ENCODE measurements at places on chromosomes 4 and X.

DNA sequence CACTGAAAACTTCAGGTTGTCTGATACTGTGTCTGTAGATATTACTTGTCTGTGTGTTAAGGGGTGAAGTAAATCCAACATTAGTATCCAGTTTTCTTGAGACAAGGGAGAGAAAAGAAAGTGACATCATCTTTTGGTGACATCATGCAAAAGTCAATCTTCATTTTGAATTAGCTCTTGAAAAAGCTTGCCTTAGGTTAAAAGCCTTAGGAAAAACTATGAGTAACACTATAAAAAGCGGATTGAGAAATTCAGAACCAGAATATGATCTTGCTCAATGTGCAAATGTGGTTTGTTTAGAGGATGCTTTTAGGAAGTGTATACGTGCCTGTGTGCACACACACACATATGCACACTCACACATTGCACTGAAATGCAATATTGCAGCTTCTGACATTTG lies 345.8 kb upstream of the CASK start:
- no peaks in the 10 kb centered on the region for H3K36me3 ChIP-seq
- H3K4me1 ChIP-seq, result no peaks in the 10 kb centered on the region
- no peak overlapping the region for H3K4me3 ChIP-seq
- H3K27me3 ChIP-seq, result no peaks in the 10 kb centered on the region

DNA sequence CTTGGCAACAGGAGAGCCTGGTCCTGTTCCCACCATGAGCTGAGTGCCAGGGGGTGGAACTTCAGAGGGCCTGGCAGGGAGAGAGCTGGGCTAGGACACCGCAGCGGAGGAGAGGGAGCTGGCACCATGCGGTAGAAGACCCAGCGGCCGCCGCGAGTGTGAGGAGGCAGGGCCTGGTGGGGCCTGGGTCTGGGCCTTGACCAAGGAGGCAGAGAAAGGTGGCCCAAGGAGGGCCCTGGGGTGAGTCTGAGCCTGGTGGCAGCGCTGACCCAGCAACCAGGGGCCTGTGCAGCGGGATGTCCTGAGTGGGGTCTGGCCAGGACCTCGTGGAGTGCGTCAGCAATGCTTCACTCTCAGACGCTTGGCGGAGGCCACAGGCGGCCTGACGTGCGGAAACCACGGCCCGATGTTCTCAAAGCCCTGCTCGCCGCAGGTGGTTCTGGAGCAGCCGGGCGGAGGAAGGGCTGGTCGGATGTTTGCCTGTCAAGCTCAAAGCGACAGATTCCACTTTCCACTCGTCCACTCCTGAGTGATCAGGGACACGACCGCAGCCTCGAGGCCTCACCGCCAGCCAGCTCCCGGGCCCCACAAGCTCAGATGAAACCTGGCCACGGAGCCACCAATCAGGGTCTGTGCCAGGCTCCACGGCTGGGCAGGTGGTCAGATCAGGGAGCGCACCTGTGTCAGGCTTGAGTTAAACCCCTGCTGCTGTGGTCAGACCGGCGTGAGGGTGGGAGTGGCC lies 20.8 kb downstream of the ATP5ME start:
- no peak overlapping the region for H3K4me3 ChIP-seq
- H3K36me3 ChIP-seq, result no peaks in the 10 kb centered on the region
- no peak overlapping the region for H3K27ac ChIP-seq
- no peaks in the 10 kb centered on the region for H3K27me3 ChIP-seq

GRCh38 chr4:78650106-78651024 lies 98.8 kb downstream of the ANXA3 start:
- H3K36me3 ChIP-seq, result no peaks in the 10 kb centered on the region
- peaks cover 11% of the 10 kb centered on the region for H3K4me1 ChIP-seq
- no peak for DNase-seq
- no peak overlapping the region for H3K4me3 ChIP-seq
- H3K27me3 ChIP-seq, result no peaks in the 10 kb centered on the region

GRCh38 chr4:174314770-174315169 lies 31.1 kb downstream of the CEP44 start:
- H3K4me3 ChIP-seq, result no peak overlapping the region
- no peaks in the 10 kb centered on the region for H3K27me3 ChIP-seq

- H3K4me1 ChIP-seq, result no peaks in the 10 kb centered on the region
- no peak for DNase-seq
- no peak overlapping the region for H3K27ac ChIP-seq
- H3K36me3 ChIP-seq, result no peaks in the 10 kb centered on the region
Observed at GRCh38 chr4:124650614-124651013, 61.9 kb downstream of the ANKRD50 start.
